ENCODE measurements at places on chromosomes 12 and 14.

DNA sequence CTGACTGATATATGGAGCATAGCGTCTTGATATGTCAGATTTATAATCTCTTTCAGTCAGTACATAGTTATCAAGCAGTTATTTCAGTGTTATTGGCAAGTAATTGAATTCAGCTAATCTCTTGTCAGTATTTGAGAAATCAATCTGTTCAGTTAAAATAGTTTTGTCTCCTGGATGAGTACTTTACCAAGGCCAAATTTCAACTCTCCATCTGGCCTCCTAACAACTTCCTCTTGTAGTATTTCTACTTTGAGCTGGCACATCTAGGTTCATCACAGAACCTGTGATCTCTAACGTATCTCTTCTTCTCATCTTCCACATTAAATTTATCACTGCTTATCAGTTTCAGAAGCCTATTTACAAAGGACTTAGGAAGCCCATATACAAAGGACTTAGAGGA is 690.5 kb downstream of the C12orf50 start:
- DNase-seq: no peak

DNA sequence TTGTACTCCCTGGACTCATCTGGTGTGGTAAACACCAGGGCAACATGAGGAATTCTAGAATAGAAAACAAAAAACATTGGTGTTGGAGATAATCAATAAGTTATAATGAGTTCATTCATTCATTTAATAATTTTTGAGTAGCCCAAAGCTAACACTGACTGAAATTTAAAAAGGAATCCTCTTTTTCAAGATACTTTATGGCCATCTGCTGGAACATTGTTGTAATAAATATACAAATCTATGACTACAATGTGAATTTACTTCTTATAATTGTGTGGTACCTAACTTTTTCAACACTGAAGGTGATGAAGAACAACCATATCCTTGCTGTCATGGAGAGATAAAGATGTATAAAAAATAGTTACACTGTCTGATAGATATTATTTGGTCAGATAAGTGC is 687.3 kb upstream of the MIS18BP1 start:
- DNase-seq: no peak

- no peak for DNase-seq
Observed at GRCh38 chr12:99387661-99388060, 259.9 kb upstream of the GARIN6 start.

DNA sequence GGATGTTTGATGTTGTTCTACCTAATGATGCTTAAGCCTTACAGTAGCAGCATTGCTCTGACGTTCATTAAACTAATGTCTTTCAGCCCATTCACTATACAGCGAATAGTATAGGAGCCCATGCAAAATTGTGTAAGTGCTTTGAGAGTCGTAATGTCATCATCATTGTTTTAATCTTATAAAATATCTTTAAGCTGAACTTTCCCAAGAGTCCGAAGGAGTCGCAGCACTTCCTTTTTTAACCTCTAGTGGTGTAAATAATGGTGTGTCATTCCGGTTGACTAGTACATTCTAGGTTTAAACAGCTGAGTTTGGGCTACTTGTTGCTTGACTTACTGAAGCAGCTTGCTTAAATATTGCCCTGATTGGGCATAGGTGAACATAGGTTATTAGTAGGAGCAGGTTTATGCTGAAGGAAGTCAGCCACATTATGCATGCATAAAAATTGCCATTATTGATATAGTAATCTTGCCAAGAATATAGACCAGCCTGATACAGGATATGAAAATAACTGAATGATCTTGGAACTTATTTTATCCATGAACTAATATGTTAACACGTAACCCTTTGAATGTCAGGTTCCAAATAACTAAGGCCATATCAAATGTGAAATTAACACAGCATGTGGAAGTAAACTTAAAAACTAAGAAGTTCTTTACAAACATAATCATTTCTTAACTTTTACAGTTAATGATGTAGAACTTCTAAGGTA is 2.6 kb downstream of the WNK1 start:
- DNase-seq: peak; percentile 46

GRCh38 chr14:81366214-81366613 is 33.9 kb downstream of the STON2 start:
- DNase-seq: no peak

DNA sequence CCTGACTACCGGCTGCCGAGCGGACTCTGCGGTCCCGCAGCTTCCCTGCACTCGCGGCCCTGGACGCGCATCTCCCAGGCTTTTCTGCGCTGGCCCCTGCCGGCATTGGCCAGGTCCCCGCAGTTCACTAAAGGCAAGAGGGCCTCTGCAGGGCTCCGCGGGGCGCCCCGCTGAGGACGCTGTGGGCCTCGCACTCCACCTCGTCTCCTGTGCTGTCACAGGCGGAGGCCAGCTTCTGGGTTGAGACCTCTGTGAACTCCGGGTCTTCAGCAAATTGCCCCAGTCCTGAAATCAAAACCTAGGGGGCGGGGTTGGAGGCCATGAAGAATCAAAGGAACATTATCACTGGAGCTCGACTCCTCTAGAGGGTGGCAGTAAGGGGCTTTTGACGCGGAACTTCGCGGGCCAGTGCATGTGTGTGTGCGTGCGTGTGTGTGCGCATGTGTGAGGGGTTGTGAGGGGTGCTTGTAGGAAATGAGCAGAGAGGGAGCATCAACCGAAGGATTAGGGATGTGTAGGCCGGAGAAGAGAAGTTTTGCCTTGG is 68.5 kb upstream of the CAPRIN2 start:
- no peak for DNase-seq

DNA sequence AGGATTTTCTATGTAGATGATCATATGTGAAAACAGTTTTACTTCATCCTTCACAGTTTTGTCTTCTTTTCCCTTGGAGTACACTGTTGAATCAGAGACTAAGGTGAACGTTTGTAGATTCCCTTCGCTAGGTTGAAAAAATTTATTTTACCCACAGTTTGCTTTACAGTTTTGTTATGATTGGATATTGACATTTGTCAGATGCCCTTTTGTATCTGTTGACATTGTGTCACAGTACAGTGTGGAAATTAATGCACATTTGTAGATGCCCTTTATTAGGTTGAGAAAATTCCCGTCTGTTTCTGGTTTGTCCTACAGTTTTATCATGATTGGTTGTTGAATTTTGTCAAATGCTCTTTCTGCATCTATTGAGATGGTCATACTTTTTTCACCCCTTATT is 13.3 kb downstream of the G2E3 start:
- no peak for DNase-seq

- no peak for DNase-seq
Observed at GRCh38 chr14:34171431-34172172, 220.7 kb upstream of the EGLN3 start.

GRCh38 chr14:101228949-101229541 is 325.5 kb upstream of the RTL1 start:
- no peak for DNase-seq

GRCh38 chr14:92950773-92951172 is 27.8 kb downstream of the CHGA start:
- no peak for DNase-seq

Data from foreskin melanocyte (primary cell).